ENCODE measurements at places on chromosomes 11 and 22.

DNA sequence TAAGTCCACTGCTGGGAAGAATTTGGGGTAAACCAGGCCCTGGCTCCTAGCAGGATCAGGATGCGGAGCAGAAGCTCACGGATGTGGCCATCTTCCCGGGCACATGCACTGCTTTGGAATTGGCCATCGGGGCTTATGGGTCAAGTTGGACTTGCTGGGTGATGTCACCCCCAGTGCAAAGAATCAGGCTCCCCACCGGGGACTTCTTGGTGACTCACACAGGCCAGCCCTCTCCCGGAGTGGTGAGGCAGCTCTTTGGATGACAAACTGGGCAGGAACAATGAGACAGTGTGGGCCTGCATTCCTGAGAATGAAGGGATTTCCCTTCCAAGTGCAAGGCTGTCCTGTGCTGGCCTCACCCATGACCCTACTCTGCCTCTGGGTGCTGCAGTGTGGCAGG is 128.8 kb upstream of the ANO1 start:
- DNase-seq: no peak

- no peak for DNase-seq
These were observed 5.7 kb downstream of the KCNQ1 start for GRCh38 chr11:2450321-2451041.

- no peak for DNase-seq
These were observed 21.6 kb downstream of the INCENP start for GRCh38 chr11:62145261-62145871.

- DNase-seq: no peak
These were observed 5.5 kb downstream of the FGF19 start for GRCh38 chr11:69698362-69698761.

- no peak for DNase-seq
These were observed 77.0 kb downstream of the NECTIN1 start for GRCh38 chr11:119651802-119652584.

DNA sequence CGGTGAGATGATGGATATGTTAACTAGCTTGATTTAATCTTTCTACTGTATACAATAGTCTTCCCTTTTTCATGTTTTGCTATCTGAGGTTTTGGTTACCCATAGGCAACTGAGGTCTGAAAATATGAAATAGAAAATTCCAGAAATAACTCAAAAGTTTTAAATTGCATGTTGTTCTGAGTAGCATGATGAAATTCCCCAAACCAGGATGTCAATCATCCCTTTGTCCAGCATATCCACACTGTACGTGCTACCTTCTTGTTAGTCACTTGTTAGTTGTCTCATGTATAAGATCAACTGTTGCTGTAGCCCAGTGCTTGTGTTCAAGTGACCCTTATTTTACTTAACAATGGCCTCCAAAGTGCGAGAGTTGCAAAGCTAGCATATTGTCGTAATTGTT is 21.2 kb upstream of the OR10W1 start:
- no peak for DNase-seq

- no peak for DNase-seq
These were observed 71.2 kb downstream of the PIWIL4 start for GRCh38 chr11:94638301-94638901.

- peak; percentile 60 for DNase-seq
These were observed 60.2 kb downstream of the EHF start for GRCh38 chr11:34680918-34681586.

GRCh38 chr22:47164514-47165337 is 402.3 kb downstream of the TBC1D22A start:
- no peak for DNase-seq

DNA sequence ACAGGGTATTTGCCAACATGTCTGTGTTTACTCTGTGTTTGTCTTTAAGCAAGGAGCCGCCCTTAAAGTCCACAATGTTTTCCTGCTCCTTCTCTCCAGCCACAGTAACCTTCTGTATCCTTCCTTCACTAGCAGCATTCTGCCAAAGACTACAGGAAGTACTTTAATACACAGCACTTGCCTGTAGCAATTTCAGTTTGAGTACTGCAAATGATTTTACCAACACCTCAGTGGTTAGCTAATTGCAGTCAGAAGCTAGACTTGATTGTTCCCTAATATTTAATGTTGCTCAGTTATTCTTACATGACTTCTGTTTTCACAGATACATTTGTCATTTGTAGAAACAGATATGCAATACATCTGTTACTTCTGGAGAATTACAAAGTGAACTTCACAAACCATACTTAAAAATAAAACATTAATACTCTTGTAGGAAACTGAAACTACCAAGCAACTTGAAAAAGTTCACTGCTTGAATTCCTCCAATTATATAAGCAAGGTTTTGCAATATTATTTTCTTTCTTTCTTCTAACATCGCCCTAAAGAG is 69.1 kb downstream of the FCHSD2 start:
- peak; percentile 44 for DNase-seq

- DNase-seq: no peak
These were observed 6.6 kb downstream of the APOL4 start for GRCh38 chr22:36194971-36195370.

DNA sequence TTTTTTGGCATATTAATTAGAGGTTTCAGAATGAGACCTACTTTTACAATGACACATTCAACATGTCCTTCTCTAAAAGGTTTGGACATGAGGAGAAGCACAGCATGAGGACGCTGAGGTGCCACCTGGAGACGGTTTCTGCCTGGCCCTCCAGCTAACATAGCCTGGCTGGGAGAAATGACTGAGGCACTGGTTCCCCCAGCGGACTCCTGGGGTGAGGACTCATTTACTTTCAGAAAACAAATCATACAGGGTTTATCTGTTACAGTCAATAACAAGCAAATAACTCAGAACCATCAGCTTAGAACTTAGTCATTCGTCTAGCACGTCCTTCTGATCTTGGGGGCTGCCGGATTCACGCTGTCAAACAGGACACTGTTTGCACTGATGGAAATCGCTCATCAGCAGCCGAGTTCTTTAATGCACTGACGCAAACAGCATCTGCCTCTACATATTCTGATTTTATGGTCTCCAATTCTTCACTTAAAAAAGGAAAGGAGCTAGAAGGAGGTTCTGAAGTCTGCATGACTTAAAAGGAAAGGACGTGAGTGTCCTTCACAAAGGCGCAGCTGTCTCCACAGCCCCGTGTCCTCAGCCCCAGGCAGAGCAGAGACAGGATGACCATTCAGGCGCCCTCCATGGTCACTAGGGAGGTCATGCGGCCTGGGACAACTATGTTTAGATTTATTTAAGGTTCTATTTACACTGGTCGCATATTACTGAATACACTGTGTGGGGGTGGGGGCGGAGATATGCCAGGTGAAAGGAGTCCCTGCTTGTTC is 44.2 kb downstream of the CERK start:
- DNase-seq: no peak

- no peak for DNase-seq
These were observed 78.9 kb downstream of the FLI1 start for GRCh38 chr11:128772814-128773213.

DNA sequence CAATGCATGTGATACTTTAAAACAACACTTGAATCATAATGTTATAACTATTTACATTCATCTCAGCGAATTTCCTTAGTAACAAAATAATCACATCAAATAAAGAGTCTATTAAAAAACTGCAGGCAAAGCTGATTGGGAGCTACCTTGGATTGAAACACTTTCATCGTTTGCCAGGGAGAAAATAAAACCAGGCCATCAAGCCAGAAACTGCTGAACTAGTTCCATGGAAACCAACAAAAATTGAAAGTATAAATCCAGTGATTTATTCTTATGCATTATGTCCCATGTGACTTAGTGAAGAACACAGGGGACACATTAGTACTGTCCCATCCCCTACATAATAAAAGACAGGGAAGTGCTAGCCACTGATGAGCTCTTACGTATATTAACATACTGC is 21.7 kb downstream of the SLC35F2 start:
- no peak for DNase-seq

DNA sequence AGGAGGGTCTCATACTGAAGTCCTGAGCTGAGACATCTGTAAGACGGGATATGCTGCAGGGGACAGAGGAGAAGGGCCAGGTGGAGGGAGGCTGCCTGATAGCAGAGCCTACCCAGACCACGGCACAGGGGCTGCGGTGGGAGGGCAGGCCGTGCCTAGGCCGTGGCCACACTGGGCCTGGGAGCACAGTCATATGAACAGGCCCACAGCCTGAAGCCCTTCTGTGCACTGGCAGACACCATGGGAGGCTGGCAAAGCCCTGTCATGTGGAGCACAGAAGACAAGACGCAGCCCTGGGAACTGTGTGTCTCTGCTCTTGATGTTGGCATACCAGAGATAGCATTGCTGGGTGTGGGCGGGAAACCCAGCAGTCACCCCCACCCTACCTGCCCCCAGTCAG is 3.3 kb downstream of the SPATA19 start:
- DNase-seq: no peak

DNA sequence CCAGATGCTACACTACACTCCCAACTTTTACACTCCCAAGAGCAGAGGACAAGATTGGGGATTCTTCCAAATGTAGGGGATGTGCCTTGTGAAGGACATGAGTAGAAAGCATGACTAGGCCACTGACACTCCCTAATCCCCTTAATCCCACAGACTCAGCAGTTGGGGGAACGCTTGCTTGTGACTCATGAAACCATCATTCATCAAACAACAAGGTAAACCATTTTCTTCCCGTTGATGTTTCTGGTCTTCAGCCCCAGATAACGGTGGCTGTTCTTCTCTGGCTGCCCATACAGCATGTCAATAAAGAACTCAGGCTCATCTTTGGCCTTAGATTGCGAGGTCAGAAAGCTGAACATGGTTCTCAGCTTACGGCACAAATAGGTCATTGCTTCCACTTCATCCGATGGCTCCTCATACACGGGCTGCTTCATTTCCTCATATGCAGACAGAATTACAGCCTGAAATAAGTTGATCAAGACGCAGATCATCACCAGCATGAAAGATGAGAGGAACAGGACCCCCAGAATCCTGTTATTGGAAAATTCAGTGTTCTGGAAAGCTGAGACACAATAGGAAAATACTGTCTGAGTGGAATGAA is 6.4 kb upstream of the CDPF1 start:
- DNase-seq: no peak

- peak; percentile 26 for DNase-seq
These were observed 22.7 kb upstream of the C1QTNF4 start for GRCh38 chr11:47616726-47617416.

GRCh38 chr11:15158351-15159015 is 43.8 kb downstream of the INSC start:
- DNase-seq: no peak

DNA sequence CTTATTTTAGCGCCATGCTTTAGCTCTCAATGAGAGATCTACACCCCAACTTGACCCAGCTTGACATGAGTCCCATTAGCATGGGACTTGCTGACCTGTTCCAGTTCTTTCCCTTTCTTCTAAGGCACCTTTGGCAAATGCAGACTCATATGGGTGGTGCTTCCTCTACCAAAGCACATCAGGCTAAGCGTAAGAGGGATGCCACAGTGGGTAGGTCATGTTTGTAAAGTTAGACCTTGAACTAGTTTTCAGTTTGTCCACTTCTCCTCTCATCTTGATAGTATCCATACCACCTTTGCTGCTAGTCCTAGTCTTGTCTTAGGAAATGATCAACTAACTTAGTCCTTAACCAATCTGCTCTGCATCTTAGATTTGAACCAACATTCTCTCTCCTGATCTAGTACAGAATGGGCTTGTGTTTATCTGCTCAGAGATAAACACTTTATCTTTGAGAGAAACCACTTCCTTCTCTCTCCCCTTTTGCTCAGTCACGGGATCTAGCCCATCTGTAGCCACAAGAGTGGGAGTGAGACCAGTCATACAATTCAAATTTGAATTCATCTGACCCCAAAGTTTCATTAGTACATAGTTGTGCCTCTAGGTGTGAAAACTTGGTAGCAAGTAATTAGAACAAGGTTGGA is 72.1 kb upstream of the CD44 start:
- no peak for DNase-seq
